ENCODE measurements at places on chromosomes 4 and X.

DNA sequence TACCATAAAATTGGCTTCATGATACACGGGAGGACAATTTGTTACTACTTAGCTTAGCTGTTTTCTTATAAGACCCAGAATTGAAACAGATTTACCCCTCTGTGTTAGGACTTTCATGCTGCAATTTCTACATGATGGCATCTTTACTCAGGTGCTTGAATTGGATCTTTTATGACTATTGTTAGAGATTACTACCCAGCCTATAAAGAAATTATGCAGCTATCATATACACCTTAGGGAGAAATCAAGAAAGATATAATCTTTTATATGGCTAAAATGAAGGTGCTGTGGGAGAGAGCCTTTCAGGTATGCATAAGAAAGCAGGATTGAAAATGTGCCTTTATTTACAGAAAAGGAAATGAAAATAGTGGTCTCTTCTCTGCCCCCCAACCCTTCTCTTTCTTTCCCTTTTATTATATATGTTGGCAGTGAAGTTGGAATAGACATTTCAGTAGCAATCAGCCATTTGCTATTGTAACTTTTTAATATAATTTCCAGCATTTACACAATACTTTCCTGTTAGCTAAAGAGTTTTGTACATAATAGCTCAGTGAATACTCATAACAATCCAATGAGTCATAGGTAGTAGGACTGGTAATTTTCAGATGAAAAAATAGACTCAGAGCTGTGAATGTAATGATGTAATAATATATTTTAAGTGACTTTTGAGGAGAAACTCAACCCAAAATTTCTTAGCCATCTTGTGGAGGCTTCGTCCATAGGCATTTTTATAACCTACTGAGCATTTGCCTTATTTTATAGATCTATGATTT is 311.8 kb downstream of the ADGRL3 start:
- no peak for DNase-seq

DNA sequence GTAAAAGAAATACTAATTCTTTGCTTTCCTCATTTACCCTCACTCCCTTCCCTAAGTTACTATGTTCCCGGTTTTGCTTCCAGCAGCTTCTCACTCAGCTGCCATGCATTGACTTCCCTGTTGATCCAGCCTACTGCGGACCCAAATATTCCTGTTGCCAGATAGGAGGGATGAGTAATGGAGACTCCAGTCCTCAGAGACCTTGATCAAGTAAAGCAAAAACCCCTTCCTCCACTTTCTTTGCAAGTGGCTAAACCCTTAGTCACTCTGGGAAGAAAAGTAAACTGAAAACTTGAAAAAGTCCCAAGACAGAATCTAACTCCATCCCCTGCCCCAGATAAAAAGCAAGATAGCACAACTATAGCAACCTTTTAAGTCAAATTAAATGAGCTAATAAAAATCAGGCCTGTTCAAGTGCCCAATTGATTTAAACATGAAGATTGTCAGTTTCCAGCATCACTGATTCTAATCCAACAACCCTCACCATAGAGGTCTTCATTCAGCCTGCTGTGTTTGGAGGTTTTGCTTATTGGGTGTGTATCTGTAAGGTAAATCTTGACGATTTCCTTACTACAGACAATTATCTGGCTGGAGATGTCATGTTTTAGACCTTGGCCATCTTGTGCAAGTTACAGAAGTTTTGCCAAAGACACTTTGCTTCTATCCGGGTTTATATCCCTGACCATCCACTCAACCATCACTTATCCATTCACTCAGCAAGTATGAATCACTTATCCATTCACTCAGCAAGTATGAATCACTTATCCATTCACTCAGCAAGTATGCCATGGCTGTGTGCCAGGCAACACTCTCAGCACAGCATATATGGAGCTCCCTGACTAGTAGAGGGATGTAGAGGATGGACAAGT is 17.6 kb downstream of the FGFBP1 start:
- no peak for DNase-seq

DNA sequence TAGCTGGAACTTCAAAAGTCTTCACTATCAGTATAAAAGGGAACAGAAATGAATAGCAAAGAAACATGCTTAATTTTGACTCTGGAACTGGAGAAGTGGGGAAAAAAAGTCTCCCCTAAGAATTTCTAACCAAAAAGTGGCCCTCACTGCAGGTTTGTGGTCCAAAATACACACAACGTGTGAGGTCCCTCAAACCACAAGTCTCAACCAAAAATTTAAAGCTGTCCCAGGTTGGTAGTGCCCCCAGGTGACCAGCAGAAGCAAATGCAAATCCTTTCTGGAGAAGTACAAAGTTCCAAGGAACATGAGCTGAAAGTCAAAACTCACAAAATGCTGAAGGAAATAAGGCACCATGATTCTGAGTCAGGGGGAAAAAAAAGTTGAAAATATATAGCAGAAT is 23.6 kb upstream of the VAMP7 start:
- DNase-seq: no peak

DNA sequence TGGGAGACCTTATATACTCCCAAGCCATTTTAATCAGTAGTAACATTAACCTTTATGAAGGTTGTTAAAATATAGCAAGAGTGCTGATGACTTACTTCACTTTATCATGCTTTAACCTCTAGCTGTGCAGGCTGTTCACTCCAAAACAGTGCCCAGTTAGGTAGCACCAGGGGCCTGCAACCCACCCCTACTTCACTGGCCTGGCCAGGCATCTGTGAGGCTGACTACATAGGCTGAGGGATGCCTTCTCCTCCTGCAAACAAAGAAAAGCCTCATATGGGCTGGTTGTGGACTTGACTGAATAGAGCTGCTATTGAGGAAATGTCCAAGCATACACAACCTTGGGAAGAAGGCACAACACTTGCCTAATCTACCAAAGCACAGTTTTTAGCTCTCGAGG is 172.8 kb downstream of the SHROOM3 start:
- no peak for DNase-seq

DNA sequence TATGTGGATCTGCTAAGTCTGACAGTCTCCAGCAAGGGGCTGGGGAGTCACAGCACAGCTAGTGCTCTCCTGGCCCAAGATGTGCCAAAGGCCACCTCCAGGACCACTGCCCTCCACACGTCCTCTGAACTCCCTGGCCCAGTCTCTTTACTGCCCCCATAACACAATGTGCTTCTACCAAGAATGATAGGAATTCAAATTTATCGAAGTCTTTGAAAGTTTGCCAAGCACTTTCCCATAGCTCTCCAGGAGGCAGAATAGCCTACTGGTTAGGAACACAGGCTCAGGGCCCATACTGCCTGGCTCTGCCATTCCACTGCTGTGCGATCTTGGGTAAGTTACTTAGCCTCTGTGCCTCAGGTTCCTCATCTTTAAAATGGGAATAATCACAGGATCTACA is 86.7 kb downstream of the NHSL2 start:
- no peak for DNase-seq

- DNase-seq: no peak
Observed at GRCh38 chr4:79050541-79050880, 111.3 kb upstream of the PAQR3 start.

DNA sequence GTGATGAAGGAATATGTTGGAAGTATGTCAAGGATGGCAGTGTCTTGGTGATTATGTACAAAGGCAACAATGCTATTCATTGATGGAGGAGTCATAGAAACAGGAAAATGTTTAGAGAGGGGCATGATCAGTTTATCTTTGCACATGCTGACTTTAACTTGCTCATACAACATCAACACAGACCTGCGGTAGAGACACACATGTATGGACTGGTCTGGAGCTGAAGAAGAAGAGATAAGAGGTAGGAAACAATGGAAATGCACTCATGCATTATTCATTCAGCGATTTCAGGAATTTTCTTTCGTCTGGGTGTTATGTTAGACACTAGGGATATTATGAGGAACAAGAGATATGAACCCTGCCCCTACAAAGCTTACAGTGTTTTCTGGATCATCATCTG is 1252.3 kb upstream of the TENM3 start:
- DNase-seq: no peak

DNA sequence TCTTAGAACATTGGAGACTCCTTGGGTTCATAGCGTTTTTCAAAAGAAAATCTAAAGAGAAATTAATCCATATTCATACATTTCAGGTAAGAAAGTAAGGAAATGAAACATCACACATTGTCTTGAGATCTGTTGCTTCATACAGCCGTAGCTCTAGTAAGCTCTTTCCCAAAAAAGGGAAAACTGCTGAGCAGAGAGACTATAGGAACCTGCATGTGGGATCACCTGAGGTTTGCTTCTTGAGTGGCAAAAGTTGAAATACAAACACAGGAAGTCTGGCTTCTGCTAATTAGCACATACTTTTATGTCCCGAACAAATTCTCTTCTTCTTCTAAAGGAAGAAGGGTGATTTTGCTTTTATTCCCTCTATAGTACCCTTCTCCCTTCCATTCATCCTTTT is 57.7 kb downstream of the MRPL1 start:
- no peak for DNase-seq

DNA sequence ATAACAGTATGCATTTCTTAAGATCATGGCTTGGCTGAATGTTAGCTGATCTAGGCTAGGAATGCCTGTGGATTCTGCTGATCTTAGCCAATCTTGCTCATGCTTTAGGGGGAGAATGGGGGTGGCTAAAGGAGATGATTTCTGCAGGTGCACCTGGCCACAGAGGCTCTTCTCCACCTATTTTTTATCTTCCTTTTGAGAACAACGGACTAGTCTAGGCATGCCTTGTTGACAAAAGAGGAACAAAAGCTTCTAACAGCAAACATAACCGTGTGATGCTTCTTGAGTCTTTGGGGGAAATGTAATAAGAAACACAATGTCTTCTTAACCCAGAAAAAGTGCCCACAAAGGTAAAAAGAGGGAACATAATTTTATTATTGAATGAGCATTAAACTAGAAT is 743.5 kb downstream of the ARAP2 start:
- DNase-seq: no peak

GRCh38 chrX:38220415-38221390 is at the start of gene SRPX:
Gene SRPX (minus strand): TSS chrX:38220871. CDS start chrX:38220792, 79 bp downstream.
- DNase-seq: no peak

- no peak for DNase-seq
Observed at GRCh38 chr4:155667222-155667567, 547 bp downstream of the GUCY1A1 start.

- no peak for DNase-seq
Observed at GRCh38 chr4:88752754-88753153, 55.1 kb upstream of the NAP1L5 start.

- no peak for DNase-seq
Observed at GRCh38 chr4:185343726-185344581, 51.8 kb downstream of the LRP2BP start.

DNA sequence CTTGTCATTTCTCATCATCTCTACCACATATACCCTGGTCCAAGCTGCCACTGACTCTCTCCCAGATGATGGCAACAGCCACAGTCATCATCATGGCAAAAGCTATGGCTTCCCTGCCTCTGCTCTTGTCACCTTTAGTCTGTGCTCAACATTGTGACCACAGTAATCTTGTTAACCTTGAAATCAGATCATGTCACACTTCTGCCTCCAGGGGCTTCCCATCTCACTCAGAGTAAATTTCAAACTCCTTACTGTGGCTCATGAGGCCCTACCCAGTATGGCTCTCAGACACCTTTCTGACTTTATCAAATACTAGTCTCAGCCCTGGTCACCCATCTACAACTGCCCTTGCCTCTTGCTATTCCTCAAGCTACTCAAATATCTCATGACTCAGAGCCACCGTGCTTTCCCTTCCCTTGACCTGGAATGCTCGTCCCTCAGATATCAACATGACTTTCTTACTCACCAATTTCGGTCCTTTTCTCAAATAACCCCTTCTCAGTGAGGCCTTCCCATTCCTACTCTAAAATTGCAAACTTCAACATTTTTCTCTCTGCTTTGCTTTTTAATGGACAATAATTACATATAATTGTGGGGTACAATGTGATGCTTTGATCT is 41.1 kb upstream of the STIM2 start:
- no peak for DNase-seq

GRCh38 chr4:146243141-146243882 is 29.0 kb downstream of the REELD1 start:
- DNase-seq: peak; percentile 47

DNA sequence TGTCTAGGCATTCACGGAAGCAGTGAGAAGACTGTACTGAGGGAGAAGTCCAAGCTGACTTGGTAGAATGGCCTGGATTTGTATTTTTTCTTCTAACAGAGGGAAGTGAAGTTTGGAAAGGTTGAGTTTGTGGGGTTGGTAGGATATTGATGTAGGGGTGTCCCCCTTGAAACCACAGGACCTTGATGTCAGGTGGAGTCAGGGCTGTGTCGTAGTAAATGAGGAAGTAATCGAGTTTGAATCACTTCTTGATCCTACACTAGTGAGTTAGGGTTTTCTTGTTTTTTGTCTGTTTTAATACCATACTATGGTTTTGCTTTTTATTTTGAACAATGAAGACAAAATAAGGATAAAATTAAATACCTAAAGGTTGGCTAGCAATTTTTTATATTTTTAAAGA is 30.1 kb upstream of the ANAPC4 start:
- no peak for DNase-seq

- DNase-seq: no peak
Observed at GRCh38 chrX:120549483-120550452, 11.0 kb downstream of the CUL4B start.

DNA sequence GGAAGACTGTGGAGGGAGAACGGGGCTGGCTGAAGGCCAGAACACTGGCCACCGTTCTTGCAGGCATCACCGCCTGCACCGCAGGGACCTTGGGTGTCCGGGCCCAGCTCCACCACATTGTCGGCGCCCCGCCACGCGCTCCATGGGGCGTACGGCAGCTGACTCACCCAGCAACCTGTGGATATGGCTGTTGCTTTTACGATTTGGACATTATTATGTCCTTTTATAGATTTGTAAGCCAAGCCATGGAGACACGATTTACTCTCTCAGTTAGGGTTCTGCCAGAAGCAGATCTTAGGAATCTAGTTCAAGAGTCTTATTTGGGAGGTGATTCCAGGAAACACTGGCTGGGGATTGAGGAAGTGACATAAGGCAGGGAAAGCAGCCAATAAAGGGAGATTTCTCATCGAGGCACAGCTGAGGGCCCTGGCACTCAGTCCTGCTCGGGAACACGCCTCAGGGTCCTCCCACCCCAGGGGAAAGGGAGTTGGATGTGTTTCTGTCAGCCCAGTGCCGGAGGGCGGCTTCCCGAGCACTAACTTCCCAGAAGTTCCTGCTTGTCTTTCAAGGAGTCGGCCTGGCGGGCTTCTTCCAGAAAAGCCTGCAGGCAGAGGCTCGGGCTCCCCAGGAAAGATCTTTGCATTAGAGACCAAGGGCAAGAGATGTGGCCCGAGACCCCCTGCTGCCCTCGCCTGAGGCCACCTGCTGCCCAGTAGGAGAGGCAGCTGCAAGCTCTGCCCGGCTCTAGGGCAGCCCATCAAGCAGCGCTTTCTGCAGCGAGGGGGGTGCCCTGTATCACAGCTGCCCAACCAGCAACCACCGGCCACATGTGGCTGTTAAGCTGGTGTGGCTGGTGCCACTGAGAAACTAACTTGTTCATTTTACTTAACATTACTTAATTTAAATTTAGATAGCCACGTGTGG is 52.9 kb downstream of the CRMP1 start:
- DNase-seq: no peak

DNA sequence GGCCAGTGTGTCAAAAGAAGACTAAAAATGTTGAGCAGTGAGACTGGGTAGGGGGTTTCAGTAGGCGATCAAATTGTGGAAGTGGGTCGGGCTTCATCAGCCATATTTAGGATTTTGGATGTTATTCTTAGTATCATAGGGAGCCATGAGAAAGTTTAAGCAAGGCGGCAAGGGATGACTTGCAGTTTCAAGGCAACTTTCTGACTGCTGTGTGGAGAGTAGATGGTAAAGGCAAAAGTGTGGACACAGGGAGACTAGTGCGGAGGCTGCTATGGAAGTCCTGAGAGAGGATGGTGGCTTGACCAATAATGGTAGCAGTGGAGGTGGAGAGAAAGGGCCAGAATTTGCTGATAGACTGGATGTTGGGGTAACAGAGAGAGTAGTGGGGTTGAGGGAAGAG is 15.4 kb downstream of the GK start:
- DNase-seq: no peak

GRCh38 chr4:35643661-35644060 is 600.7 kb downstream of the ARAP2 start:
- no peak for DNase-seq

All from activated T-cell treated with anti-CD3 and anti-CD28 coated beads, Interleukin-2, amount 50 U/mL, for 1 hour (primary cell).